ENCODE measurements at places on chromosomes 7 and 10.
A peak's percentile ranks its signal among the peaks of the same experiment; 100 is the strongest.

DNA sequence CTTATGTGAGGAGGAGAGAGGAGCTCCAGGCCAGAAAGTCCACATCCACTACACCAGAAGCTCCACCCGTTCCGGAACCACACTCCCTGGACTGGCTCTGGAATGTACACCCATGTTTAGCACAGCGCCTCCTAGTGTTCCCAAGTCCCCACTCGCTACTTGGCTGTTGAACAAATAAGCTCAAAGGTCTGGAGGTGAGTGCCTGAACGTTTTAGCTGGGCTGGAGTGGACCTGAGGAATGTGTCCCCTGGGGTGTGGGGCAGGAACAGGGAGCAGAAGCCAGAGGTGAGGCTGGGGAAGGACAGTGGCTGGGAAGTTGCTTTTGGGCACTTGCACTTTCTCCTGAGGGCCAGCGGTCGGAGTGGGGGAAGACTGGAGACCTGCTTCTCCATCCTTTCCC, 164.1 kb upstream of the CDCA7L start:
- no peak for DNase-seq
- H3K4me1 ChIP-seq = no peaks in the 10 kb centered on the region
- H3K27me3 ChIP-seq = no peaks in the 10 kb centered on the region
- no peak overlapping the region for H3K27ac ChIP-seq
- no peak overlapping the region for H3K4me3 ChIP-seq

DNA sequence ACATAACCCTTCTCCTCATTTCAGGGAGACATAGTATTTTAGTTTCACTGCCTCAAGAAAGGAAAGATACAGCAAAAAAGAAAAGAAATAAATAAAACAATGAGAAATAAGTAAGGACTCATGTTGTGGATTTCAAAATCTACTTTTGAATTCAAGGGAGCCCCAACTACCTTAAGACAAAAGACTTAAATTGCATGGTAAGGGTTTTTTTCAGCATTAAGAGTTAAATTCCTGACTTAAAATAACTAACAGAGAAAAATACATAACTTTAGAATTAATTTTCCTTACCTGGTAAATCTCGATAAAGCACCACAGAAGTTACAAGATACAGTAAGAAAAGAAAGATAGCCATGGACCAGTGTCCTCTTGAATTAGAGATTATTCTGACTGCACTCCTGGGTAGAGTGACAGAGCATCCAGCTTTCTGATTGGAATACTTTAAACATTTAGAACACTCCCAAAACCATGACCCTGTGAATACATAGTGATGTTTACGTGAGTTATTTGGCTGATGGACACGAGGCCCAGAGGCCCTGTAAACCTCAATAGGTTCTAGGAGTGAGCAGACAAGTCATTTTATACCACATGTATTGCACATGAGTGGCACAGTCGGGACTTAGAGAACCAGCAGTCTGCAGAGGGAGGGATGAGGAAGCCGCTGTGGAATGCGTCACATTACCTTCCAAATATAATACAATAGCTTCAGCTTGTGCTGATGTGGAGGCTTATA, 292.5 kb upstream of the SEMA3C start:
- H3K36me3 ChIP-seq = no peaks in the 10 kb centered on the region
- no peak overlapping the region for H3K27ac ChIP-seq
- H3K27me3 ChIP-seq = peaks cover 4% of the 10 kb centered on the region
- no peak for DNase-seq
- H3K4me1 ChIP-seq = no peaks in the 10 kb centered on the region

DNA sequence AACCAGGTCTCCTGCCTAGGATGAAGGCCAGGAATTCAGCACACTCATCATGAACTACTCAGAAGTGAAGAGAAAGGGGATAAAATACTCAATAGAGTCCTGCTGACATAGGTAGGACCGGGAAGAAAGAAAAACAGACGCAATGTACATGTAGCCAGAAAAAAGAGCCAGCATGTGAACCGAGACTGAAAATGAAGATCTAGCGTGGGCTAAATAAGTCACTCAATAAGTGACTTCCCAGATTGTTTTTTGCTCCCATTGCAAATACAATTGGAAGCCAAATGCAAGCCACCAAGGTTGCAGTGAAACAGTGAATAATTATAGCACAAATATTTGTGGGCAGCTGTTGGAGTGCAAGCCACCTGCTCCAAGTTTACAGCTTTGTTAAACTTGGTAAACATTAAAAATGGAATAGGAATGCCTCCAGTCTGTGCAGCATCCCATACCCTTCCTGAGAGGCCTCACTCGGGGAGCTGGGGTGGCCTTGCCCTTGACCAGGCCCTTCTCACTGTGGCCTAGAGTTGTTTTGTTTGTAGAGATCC, 34.7 kb upstream of the HPS1 start:
- no peaks in the 10 kb centered on the region for H3K27me3 ChIP-seq
- DNase-seq = no peak
- no peaks in the 10 kb centered on the region for H3K36me3 ChIP-seq
- H3K4me3 ChIP-seq = no peak overlapping the region
- H3K27ac ChIP-seq = no peak overlapping the region

GRCh38 chr7:45183711-45184210, 26.2 kb downstream of the RAMP3 start:
- no peak overlapping the region for H3K4me3 ChIP-seq
- H3K27me3 ChIP-seq = no peaks in the 10 kb centered on the region
- H3K4me1 ChIP-seq = no peaks in the 10 kb centered on the region
- H3K27ac ChIP-seq = no peak overlapping the region
- H3K36me3 ChIP-seq = no peaks in the 10 kb centered on the region
- no peak for DNase-seq

GRCh38 chr10:104233817-104234216, 1.7 kb upstream of the CFAP43 start:
- H3K27me3 ChIP-seq = no peaks in the 10 kb centered on the region
- no peaks in the 10 kb centered on the region for H3K36me3 ChIP-seq
- no peak overlapping the region for H3K4me3 ChIP-seq

- no peaks in the 10 kb centered on the region for H3K27me3 ChIP-seq
- H3K4me3 ChIP-seq = no peak overlapping the region
- H3K27ac ChIP-seq = no peak overlapping the region
- DNase-seq = no peak
Observed at GRCh38 chr10:130078120-130078519, 32.5 kb downstream of the C10orf143 start.

DNA sequence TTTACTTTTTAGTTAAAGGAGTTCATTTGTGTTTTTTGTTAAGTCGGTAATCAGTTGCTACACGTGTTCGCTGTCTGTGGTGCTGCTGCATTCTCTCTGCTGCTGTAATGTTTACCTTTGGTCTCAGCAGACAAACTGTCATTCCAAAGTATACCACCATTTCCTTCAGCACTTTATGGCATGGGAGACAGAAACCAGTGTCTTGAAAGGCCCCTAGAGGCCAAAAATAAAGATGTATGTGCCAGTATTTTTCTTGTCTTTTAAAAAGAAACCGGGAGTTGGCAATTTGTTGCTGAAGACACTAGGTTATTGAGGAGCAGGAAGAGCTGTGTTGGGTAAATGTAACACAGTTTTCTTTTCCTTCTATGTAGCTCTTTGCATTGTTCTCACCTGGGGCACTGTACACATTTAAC, 24.1 kb downstream of the ZNF92 start:
- no peak overlapping the region for H3K27ac ChIP-seq
- DNase-seq = no peak
- H3K4me1 ChIP-seq = no peaks in the 10 kb centered on the region

- H3K27ac ChIP-seq = peak overlapping the region; percentile 49
- no peak overlapping the region for H3K4me3 ChIP-seq
- no peaks in the 10 kb centered on the region for H3K27me3 ChIP-seq
- peaks cover 77% of the 10 kb centered on the region for H3K4me1 ChIP-seq
- no peaks in the 10 kb centered on the region for H3K36me3 ChIP-seq
Observed at GRCh38 chr7:151796091-151796870, 80.6 kb downstream of the PRKAG2 start.

DNA sequence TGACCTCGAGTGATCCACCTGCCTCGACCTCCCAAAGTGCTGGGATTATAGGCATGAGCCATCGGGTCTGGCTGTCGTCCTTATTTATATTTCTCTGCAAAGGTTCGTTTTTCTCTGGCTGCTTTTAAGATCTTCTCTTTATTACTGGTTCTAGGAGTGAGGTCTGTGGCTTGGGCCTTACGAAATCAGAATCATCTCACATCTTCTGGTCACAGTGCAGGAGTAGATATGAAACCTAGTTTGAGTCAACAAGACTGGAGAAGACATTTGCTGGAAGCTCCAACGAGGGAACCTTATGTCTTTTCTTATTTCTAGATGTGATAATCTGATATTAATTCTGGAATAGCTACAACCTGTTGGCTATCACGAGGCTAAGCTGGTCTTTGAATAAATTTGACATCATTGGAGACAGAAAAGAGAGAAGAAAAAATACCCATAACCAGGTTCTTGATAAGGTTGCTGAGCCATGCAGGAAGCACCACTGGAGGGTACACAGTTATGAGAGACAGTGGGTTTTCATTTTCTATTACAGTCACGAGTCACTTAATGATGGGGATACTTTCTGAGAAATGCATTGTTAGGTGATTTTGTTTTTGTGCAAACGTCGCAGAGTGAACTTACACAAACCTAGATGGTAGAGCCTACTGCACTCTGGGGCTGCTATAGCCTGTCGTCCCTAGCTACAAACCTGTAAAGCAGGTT, 25.6 kb upstream of the IL15RA start:
- no peaks in the 10 kb centered on the region for H3K4me1 ChIP-seq
- no peak overlapping the region for H3K4me3 ChIP-seq

DNA sequence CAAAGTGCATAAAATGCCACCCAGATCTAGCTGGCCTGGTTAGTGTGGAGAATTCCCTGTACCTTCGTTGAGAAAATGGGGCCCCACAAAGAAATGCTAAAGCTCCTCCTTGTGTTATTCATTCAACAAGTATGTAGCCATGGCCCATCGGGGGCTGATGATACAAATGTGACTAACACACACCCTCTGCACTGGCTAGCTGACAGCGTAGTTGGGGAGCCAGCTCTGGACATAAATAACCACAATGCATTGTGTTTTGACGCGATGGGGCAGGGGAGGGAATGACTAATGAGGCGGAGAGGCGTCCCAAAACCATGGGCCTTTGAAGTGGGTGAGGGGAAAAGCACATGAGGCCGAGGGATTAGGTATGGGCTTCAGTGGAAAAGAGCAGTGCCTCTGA, 28.2 kb upstream of the ASL start:
- peaks cover 17% of the 10 kb centered on the region for H3K4me1 ChIP-seq
- no peak overlapping the region for H3K4me3 ChIP-seq
- no peaks in the 10 kb centered on the region for H3K27me3 ChIP-seq
- no peaks in the 10 kb centered on the region for H3K36me3 ChIP-seq

GRCh38 chr10:53754596-53755250, 982.1 kb upstream of the MBL2 start:
- H3K27me3 ChIP-seq = no peaks in the 10 kb centered on the region
- DNase-seq = no peak
- H3K27ac ChIP-seq = no peak overlapping the region
- H3K4me1 ChIP-seq = no peaks in the 10 kb centered on the region
- H3K36me3 ChIP-seq = no peaks in the 10 kb centered on the region

DNA sequence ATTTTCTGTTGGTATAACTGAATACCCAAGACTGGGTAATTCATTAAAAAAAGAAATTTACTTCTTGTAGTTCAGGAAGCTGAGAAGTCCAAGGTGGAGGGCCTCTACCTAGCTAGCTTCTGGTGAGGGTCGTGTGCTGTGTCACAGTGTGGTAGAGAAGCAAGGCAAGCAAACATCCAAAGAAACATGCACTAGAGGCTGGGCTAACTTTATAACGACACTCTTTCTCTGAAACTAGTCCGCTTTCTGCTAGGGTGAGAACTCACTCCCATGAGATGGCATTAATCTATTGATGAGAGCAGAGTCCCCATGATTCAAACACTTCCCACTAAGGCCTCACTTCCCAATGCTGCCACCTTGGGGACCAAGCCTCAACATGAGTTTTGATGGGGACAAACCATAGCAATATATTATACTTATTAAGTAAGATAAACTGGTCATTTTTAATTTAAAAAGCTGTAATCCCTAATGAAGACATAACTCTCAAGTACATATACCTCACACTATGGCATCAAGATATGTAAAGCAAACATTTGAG, 50.8 kb downstream of the PHYHIPL start:
- H3K27ac ChIP-seq = no peak overlapping the region
- DNase-seq = no peak
- H3K36me3 ChIP-seq = no peaks in the 10 kb centered on the region
- no peaks in the 10 kb centered on the region for H3K27me3 ChIP-seq

DNA sequence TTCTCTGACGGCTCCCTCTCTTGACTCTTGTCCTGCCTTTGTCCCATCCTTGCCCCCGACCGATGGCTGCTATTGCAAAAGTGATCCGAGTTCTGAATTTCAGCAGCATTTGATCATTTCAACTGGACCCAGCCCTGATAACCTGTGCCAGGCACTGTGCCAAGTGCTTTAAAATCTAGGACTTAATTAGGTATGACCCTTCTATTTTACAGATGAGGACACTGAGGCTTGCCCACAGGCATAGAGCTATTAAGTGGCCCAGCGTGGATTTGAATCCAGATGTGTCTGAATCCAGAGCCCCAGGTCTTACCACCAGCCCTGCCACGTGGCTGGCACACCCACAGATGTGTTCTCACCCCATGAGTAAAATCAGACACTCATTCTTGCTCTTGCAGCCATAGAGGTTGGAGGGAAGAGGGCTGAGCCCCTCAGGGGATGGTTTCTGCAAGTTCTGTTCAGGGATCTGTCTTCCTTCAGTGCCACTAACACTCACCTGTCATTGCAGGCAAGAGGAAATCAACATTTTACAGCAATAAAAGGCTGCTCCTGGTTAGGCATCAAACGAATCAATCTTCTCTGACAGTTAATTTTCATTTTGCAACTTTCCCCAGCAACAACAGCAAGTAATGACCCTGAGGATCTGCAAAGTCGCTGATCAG, 101.2 kb downstream of the GRID1 start:
- H3K27ac ChIP-seq = no peak overlapping the region
- no peaks in the 10 kb centered on the region for H3K4me1 ChIP-seq
- DNase-seq = peak; percentile 15
- H3K36me3 ChIP-seq = no peaks in the 10 kb centered on the region
- no peak overlapping the region for H3K4me3 ChIP-seq
- no peaks in the 10 kb centered on the region for H3K27me3 ChIP-seq

DNA sequence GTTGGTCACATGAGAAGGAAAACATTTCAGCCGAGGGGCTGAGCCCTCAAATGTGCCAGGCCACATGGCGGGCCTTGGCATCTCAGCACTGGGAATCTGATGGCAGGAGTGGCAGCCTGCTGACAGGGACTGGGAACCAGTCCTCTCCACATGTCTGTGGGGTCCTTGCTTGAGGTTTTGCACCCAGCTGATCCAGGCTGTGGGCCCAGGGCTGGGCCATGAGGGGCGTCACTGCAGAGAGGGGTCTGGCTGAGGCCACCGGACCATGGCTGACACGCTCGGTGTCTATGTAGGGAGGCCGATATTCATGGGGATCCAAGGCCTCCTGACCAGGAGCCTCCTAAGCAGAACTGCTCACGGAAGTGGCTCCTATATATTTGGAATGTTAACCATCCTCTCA, 31.0 kb upstream of the PWWP2B start:
- H3K4me1 ChIP-seq = no peaks in the 10 kb centered on the region
- peaks cover 2% of the 10 kb centered on the region for H3K36me3 ChIP-seq
- no peak overlapping the region for H3K27ac ChIP-seq
- H3K4me3 ChIP-seq = no peak overlapping the region

Measured in right lobe of liver (tissue), 6 donors.